ENCODE measurements at places on chromosomes 3 and 15.

- no peak for DNase-seq
Observed at GRCh38 chr15:60353245-60353920, 44.4 kb downstream of the ANXA2 start.

DNA sequence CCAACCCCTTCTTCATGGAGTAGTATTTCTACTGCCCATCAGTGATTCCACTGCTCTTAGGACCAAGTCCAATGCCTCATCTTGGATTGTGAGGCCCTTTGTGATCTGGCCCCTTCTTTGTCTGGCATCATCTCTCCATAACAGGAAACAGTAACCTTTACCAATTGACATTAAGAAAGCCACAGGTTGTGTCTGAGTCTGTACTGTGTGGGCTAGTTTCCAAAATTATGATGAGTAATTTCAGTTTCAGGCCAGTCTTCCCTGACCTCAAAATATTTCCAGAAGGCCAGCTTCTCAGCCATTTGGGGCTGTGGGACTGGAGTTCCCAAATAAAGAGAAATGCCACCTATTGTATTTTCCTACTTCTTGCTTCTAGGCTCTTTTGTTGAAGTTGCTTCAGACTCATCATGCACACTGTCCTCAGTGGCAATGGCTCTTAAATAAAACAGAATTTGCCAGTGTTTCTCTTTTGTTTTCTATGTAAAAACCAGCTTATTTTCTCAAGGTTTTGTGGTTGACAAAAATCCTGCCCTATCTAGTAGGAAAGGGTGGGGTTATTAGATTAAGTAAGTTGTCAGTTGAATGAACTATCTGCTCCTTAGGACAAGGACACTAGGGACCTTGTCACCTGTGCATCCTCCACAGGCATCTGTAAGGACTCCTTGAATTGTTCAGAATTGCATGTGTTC lies 47.0 kb upstream of the ACKR4 start:
- no peak for DNase-seq

- DNase-seq: no peak
Observed at GRCh38 chr3:17315897-17316296, 426.5 kb downstream of the TBC1D5 start.

DNA sequence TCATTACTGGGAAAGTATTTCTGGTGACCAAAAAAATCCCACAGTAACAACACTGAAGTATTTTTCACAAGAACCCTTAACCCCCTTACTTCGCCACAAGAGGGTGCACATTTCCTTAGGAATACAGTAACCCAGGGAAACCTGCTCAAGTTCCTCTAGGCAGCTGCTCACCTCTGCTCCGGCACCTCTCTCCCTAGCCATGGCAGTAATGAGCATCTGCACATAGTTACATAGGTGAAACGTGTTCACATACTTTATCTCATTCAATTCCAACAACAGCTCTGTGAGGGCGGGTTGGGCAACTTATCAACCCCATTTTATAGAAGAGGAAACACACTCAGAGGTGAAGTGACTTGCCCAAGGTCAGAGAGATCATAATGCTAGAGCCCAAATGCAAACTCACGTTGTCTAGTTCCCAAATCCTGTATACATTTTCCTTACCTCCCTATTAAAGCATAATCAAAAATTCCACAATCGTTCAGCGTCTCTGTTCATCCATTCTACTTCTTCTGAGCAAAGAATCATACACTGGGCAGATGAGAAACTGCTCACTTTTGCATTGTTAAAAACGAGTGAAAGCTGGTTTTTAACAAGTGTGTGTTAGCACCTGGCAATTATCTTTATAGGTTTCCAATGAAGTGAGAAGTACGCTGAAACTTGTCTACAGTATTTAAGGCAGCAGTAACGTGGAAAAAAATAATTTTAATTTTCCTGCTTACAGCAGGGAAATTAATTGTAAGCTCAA lies 90.7 kb downstream of the IGF2BP2 start:
- peak; percentile 66 for DNase-seq

- peak; percentile 1 for DNase-seq
Observed at GRCh38 chr3:24401090-24401810, 93.4 kb downstream of the THRB start.

GRCh38 chr3:147493666-147494065 lies 84.5 kb downstream of the ZIC1 start:
- no peak for DNase-seq

DNA sequence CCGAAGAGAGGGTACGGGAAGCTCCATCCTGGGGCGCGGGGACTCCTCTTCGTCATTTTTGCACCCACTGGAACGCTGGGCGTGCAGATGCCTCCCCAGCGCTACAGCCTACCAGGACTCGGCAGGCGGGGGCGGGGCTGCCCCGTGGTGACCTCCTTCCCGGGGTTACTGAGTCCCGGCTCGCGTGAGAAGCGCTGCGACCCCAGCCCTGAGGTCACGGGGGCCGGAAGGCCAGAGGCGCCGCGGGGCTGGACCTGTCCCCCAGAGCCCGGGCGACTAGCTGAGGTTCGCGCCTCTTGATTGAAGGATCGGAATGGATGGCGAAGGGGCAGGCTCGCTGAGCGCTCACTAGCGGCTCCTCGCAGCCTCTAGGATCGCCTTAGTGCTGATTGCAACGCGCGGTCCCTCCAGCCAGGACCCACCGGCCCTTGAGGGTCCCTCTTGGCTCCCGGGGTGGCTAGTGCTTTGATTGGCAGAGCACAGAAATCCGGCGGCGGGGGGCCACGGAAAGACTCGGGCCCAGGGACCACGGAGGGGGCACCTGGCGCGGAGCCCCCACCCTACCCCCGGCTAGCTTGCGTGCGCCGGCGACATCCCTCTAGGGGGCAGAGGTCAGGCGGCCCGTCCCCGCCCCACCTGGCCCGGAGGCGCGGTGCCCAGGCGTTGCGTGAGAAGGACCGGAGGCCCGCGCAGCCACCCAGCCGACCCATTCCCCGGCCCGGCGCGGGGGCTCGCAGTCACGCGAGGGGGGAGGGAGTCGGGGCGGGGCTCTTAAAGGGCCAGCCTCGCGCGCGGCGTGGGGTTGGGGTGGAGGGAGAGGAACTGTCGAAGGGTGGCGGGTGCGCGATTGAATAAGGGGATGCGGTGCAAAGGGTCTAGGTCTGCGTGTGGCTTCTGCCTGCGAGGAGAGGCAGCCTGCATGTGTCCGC lies 781 bp upstream of the CYP1A1 start:
- no peak for DNase-seq

DNA sequence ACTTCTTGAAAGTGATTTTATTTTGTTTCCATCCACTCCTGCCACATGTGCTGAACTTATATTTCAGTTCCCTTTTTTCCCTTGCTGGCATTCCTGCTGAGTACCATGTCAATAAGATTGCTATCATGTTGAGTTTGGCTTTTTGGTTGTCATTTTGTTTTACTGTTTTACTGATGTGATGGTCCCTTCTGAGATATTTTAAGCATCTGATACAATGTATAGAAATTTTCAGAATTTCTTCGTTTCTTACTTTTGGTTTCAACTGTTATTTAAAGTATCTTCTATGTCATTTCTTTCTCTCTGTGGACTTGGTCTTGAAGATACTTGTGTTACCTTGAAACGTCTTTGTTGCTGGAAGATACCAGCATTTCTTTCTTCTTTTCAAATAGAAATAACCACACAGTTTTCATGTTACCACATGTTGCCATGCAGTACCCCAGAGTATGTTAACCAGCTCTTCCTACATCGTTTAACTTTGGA lies 14.1 kb downstream of the SIDT1 start:
- DNase-seq: no peak

DNA sequence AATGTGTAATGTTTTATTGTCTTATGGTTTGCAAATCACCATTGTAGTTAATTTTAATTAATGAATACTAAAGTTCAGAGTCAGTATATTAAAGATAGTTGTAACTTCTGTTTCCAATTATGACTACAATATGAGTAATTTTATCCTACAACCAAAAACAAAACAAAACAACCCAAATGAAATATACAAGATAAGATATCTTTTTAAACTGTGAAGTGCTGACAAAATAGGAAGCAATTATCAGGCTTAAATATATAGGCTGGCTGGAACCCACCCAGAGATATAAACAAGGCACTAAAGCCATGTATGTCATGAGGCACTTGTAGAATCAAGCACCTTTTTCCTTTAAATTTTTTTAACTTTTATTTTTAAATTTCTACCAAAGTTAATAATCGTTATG lies 108.6 kb upstream of the LRRFIP2 start:
- DNase-seq: no peak

DNA sequence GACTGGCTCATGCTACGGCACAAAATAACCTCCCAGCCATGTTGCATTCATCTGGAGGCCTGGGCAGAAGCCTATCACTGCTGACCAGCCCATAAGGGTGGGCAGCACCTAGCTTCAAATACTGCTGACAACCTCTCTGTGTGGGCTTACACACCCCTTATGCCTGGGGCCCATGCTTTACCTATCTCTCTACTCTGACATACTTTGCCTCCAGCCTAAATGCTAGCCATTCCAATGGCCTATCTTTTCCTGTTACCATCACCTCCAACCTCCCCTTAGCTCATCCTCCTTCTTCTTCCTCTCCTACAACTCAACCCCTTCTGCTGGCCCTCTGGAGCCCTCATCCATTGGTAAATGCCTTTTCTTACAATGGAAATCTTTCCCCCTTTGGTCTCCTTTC lies 41.0 kb upstream of the PPP2R3A start:
- DNase-seq: no peak

DNA sequence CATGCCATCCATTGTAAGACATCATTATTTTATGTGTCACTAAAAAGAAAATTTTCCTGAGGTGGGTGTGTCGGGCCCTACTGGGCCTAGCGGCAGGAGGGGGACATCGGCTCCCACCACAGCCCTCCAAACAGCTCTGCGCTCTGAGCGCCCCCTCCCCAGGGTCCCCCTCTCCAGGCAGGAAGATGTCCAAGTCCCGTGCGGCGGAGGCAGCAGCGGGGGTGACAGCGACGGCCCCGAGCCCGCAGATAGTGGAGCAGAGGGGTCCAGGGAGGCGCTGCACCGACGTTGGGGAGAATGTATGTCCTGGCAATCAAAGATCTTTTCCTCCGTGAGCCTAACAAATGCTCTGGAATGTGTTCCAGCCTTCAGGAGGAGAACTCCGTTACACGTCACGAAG lies 24.3 kb downstream of the GPR160 start:
- DNase-seq: no peak

DNA sequence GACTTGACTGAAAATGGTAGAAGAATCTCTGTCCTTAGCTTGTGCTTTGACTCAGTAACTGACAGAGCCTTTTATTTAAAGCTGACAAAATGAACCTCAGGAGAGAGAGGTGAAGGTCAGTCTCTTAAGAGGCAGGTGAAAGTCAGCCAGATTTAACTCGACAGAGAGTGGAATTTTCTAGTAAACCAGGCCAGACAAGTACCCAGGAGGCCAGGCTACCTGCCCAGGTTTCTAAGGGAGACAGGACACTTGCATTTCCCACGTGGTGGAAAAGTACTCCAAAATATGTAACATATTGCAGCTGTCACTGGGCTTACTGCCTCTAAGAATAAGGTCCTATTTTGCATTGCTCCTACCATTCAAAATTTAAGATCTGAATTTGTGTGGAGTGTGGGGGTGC lies 167.9 kb downstream of the FMN1 start:
- no peak for DNase-seq

GRCh38 chr3:165254812-165255211 lies 58.6 kb upstream of the SLITRK3 start:
- peak; percentile 70 for DNase-seq

All from NCI-H446 (cell line).